ENCODE measurements at places on chromosomes 2 and 18.
A peak's percentile ranks its signal among the peaks of the same experiment; 100 is the strongest.

DNA sequence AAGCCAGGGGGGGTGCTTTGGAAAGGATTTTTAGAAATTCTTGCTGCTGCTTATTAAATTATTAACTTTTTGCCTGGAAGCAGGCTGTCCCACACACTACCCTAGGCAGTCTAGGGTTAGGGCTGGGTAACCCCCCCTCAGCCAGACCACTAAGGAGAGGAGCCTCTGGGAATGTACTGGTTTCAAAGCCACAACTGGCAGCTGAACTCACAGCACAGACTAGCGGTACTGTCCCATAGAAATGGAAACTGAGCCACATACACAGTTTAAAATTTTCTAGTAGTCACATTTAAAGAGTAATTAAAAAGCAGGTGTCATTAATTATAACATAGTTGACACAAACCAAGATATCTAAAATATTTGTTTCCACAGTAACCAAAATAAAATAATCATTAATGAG is 50.1 kb downstream of the SPRED2 start:
- no peak for DNase-seq

GRCh38 chr2:145273840-145274239 is 753.9 kb upstream of the ZEB2 start:
- DNase-seq, result no peak

DNA sequence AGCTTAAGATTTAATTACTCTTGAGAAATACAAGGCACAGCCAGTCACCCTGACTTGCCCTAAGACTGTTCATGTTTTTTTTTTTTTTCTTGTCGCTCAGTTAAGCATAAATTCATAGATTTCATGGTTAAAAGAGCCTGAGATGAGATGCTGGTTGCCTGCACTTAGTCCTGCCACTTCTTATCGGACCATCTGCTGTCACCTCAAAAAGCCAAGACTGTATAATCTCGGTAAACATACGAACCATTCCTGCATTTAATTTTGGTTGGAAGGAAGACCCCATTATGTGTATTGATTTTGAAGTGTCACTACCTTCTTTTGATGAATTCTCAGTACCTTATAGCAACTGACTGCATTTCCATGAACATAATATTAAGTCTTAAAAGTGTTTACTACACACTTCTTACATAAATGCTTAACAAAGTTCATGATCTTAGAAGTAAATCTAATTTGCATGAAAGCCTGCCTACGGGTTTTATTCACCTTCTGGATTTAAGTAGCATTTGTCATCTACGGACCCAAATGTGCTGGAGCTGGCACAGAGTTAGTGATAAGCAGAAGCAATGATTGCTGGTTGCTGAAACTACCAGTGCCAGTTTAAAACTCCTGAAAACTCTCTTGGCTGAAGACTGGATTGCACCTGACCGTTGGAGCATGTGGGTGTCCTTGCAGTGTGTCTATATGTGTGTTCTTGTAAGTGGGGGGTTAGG is 843.4 kb downstream of the TMEM182 start:
- no peak for DNase-seq

- no peak for DNase-seq
Measured at GRCh38 chr2:68936889-68937288, 15.8 kb downstream of the GKN2 start.

- DNase-seq, result no peak
Measured at GRCh38 chr2:84797271-84797670, 83.6 kb downstream of the TRABD2A start.

DNA sequence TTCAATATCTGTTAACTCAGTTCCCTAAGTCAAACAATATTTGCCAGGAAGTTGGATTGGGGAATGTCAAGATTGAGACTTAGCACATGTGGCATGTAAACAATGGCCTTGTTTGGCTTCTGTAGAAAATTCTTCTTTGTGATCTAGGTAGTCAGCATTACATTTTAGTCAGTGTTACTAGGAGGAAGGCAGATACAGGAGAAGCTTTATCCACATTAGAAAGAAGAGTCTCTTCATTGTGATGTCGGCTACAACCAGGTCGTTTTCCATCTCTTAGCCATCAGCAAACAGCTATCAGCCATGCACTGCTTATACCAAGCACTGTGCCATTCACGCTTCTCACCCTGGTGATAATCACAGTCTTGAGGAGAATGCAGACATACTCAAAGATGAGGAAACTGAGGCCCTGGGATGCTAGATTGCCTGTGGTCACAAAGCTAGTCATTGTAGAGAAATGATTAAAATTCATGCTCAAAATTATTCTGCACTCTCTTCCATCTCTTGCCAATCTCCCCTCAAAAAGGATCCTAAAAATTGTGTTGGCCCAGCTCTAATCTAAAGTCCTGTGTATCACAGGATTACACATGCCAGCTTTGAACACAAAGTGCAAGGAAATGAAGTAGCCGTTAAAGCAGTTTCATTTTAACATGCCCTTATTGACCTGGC is 3.2 kb downstream of the GALNT5 start:
- no peak for DNase-seq

GRCh38 chr18:78979056-78979729 is 425 bp upstream of the SALL3 start:
- DNase-seq, result no peak

GRCh38 chr2:97848306-97848705 is 134.9 kb downstream of the ZAP70 start:
- DNase-seq, result no peak

DNA sequence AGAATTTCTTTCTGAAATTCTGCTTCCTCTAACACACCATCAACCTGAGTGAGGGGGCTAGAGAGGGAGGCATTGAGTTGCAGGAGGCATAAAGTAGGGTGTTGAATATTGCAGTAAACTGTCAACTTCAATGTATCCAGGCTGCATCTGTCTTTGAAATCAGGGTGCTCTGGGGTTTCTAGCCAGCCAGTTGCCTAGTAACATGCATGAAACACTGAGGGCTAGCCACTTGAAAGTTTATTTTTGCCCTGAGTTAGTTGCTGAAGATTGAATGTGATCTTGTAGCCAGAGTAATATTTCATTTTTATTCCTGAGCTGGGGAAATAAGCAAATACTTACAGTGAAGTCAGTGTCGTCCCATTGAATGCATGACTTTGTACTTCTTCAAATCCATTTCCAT is 41.9 kb downstream of the LHCGR start:
- DNase-seq, result no peak

GRCh38 chr18:25561918-25562317 is 210.0 kb upstream of the ZNF521 start:
- DNase-seq, result peak; percentile 2

DNA sequence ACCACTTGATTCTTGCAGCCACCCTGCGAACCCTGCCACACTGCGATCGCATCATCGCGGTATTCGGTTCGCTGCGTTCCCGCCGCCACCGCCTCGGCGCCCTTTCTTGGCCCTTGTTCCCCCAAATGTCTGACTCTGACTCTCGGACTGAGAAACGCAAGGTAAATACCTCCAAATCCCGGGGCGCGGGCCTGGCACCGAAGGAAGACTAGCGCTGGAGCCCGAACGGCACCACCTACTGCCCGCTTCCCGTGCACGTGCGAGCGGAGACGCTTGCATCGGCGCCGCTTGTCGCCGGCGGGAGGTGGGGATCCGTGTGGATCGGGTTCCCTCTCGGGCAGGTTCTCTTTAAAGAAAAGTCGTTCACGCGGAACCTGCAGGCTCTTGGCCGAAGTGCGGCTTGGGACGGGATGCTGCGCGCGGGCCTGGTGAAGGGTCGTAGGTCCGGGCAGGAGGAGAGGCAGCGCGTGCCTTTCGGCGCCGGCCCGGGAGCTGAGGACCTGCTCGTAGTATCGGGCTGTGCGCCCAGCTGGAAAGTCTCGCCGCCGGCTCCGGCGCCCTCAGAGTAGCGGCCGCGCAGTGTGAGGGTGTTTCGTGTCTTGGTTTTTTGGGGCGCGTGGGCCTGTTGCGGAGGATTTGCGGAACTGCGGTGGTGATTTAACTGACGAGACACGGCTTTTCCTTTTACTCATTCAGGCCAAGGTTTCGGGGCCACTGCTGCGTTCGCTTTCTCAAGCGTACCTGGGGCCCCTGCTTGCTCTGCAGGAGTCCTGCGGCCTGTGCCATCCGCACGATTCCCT is 514 bp downstream of the BCL2L11 start:
- DNase-seq, result no peak

DNA sequence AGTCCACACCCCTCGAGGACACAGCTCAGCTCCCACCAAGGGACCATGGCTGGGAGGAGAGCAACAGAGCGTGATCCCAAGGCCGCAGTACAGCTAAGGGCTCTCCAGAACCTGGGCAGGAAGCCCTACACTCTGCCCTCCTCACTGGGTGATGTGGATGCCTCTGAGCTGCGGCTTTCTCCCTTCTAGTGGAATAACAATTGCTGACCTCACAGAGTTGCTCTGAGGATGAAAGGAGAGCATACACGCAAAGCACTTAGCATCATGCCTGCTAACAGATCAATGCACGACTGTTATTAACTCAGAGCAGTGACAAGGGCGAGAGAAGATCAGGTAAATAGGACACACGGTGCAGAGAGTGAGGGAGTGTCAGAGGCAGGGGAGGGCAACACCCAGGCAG is 74.2 kb downstream of the ZFP36L2 start:
- DNase-seq, result no peak

DNA sequence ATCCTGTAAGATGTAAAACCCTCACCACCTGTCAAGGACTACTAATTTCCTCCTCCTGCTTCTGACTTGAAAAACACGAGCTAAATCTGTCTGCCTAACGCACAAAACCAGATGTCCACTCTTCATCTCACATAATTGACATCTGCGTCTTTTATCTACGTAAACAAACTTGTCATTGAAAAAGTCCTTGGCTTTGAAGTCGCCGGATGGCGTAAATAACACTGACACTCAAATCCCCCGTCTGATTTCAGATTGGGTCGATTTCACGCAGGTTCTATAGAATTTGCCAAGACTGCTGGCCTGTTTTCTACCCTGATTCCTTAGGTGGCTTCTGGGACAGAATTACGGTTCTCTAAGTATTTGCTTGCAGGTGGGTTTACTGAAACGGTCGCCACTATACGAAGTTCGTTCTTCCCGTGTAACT is 539 bp upstream of the MOB4 start:
- no peak for DNase-seq

DNA sequence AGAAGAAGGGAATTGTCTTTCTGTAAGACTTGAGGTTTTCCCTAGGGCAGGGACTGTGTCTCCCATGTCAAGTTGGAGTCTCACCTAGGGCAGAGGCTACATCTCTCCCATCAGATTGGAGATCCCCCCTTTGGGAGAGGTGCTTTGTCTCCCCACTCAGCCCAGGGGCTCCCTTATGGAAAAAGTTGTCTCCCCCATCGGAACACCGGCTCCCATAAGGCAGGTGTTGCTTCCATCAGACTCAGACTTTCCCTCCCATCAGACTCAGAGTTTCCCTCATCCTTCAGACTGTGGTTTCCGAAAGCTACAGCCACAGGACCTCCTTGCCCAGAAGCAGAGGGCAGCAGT is 5.8 kb downstream of the ANKRD53 start:
- DNase-seq, result no peak

GRCh38 chr2:241125626-241126025 is 23.5 kb upstream of the MTERF4 start:
- DNase-seq, result no peak

- DNase-seq, result no peak
Measured at GRCh38 chr2:134139611-134140010, 114.3 kb upstream of the MGAT5 start.

GRCh38 chr2:62293490-62294271 is 97.8 kb downstream of the B3GNT2 start:
- peak; percentile 89 for DNase-seq

DNA sequence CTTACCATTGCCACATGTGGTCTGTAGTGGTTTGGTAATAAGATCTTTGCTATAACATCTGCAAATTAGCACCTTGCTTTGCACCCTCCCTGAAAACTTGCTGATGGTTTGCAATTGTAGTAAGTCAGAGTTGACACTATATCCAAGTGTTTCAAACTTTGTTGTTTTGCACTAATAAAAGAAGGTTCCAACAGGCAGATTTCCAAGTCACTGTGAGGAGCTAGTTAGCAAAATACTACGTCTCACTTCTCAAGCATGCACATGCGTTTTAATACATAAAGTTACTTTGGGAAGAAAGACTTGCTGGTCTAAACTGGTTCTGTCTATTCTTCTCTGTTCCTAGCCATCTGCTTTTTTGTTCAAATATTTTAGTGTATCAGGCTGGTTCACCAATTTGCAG is 103.7 kb upstream of the ZNF521 start:
- no peak for DNase-seq

DNA sequence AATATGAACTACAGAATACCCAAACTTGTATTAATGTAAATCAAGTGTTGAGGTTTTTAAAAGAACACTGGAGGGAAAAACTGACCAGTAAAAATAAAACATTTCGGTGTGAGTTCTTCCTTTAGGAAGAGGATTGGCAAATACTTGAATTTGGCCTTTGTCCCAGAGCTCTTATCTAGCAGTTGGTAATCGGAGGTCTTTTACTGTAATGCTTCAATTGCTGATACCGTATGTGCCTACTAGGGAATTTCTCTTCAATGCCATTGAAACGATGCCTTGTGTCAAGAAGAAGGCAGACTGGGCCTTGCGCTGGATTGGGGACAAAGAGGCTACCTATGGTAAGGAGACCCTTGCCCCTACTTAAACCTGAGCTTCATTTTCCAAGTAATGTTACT is 4.1 kb downstream of the RRM2 start:
- DNase-seq, result no peak

DNA sequence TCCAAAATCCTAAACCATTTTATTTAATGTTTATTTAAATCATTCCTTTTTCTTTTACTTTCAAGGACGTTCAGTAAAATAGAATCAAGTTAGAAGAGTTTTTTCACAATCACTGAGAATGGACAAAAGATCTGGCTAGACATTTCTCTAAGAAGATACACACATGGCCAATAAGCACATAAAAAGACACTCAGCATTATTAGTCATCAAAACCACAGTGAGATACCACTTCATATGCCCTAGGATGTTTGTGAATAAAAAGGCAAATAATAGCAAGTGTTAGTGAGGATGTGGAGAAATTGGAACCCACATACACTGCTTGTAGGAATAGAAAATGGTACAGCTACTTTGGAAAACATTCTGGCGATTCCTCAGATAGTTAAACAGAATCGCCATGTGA is 76.1 kb downstream of the RHBDD1 start:
- DNase-seq, result no peak

DNA sequence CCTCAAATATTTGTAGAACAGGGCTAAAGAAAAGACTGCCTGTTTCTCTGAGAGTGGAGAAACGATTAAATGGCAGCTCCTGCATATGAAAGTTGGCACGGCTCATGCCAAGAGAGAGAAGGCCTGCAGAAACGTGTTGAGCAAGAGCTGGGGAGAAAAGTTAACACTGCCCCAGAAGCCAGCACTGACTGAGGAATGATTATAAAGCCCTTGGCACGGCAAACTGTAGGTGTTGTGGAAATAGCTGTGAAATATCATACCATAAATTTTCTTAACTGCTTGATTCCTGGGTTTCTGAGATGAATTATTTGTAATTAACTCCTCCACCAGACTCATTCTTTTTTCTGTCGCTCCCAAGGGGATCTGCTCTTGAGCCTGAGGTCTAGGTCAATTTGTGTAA is 4.3 kb downstream of the FRZB start:
- no peak for DNase-seq

Measured in NT2/D1 (cell line).